Fibroblast of pulmonary artery (primary cell): ENCODE measurements at places on chromosomes 2 and 18.
A peak's percentile ranks its signal among the peaks of the same experiment; 100 is the strongest.

- no peak for DNase-seq
Measured at GRCh38 chr2:175431101-175431946, 249.8 kb upstream of the ATP5MC3 start.

GRCh38 chr2:143823296-143823695 is 694.1 kb downstream of the ARHGAP15 start:
- no peak for DNase-seq

GRCh38 chr2:85998071-85998991 is 107.4 kb downstream of the POLR1A start:
- peak; percentile 65 for DNase-seq

DNA sequence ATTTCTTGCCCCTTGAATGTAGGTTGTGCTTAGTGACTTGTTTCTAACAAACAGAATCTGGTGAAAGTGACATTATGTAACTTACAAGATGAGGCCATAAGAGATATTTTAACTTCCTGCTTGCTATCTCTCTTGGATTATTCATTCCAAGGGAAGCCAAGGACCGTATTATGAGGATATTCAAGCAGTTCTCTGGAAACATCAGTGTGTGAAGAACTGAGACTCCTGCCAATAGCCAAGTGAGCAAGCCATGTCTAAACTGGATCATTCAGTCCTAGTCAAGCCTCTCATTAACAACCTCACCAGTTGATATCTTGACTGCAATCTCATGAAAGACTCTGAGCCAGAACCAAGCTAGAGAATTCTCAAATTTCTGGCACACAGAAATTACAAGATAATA is 765.1 kb upstream of the SLC8A1 start:
- DNase-seq, result no peak

- no peak for DNase-seq
Measured at GRCh38 chr2:18118703-18119102, 240.2 kb downstream of the KCNS3 start.

- peak; percentile 26 for DNase-seq
Measured at GRCh38 chr2:158142568-158143332, 41.1 kb downstream of the UPP2 start.
